CD8-positive, alpha-beta T cell (primary cell): ENCODE measurements at places on chromosomes 6 and 20.

GRCh38 chr6:143759666-143760065 lies 81.9 kb downstream of the PHACTR2 start:
- DNase-seq: no peak

DNA sequence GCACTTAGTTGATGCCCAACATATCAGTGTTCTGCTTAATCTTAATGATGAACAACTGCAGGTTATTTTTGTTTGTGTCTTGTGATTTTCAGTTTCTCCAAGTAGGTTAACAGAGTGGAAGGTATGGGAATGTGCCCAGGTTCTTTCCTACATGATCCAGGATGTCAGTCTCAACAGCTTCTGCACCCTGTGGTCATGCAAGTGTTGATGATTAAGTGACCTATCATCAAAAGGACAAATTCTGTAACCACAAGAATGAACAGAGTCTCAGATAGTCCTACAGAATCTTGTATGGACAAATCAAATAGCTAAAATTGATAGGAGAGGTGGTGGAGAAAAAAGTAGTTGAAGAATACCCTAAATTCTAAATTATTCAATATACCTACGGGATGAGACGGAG lies 26.1 kb downstream of the MAN1A1 start:
- DNase-seq: no peak

DNA sequence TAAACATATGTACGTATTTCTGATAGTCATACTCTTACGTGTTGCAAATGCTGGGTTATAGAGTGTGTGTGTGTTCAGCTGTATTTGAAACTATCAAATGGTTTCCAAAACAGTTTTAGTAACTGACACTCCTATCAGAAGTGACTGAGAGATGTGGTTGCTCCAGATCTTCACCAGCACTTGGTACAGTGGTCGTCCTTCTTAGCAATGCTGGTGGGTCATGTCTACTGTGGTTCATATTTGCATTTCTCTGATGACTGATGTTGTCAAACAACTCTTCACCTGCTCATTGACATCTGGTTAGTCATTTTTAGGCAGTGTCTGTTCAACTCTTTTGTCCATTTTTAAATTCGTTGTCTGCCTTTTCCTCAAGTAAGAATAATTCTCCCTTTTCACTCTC lies 259.3 kb downstream of the KIF16B start:
- DNase-seq: no peak

DNA sequence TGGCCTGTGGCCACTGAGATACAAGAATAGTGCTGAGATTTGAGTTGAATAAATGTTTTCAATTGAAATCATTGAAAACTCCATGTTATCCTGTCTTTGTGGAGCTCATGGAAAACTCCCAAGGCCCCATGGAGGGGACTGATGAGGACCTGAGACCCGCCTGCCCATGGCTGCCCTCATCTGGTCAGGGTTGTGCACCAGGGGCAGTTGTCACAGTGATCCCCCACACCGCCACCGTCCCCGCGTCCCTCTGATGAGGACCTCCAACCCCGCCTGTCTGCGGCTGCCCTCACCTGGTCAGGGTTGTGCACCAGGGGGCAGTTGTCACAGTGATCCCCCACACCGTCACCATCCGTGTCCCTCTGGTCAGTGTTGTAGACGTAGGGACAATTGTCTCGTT lies 27.8 kb downstream of the THBS2 start:
- DNase-seq: no peak

- no peak for DNase-seq
Measured at GRCh38 chr6:116767715-116768114, 2.2 kb upstream of the FAM162B start.

DNA sequence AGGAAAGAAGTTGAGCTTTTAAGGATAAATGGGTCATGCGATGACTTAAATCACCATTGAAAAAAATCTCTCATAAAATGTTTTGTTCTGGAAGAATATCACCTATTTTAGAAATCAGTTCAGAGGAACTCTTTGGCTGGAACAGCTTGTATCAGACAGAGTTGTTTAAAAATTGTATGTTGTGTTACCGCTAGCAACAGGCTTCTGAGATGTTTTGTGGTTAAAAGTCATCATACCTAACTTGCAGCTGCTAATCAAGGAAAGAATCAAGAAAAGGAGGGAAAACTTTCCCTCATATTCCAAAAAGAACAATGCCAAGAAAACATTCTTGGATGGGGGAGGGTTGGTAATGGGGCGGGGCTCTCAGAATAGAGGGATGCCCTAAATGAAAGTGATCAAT lies 220.7 kb upstream of the CITED2 start:
- DNase-seq: no peak

DNA sequence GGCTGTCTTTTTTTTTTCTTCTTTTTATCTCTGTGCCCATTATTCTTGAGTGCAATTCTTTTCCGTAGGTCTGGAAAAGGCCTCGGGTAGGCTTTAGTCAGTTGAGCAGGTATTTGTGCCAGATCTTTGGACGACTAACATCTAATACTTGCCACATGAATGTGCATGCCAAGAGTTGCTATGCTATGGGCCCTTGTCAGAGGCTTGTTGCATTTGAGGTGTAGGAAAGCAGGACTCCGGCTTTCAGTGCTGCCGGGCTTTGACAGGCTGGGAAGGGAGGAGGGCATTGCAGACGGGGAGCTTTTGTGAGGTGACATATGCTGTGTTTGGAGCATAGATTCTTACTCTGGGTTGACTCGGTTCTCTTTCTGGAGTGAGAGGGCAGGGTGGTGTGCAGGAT lies 10.2 kb downstream of the LRRC1 start:
- no peak for DNase-seq

DNA sequence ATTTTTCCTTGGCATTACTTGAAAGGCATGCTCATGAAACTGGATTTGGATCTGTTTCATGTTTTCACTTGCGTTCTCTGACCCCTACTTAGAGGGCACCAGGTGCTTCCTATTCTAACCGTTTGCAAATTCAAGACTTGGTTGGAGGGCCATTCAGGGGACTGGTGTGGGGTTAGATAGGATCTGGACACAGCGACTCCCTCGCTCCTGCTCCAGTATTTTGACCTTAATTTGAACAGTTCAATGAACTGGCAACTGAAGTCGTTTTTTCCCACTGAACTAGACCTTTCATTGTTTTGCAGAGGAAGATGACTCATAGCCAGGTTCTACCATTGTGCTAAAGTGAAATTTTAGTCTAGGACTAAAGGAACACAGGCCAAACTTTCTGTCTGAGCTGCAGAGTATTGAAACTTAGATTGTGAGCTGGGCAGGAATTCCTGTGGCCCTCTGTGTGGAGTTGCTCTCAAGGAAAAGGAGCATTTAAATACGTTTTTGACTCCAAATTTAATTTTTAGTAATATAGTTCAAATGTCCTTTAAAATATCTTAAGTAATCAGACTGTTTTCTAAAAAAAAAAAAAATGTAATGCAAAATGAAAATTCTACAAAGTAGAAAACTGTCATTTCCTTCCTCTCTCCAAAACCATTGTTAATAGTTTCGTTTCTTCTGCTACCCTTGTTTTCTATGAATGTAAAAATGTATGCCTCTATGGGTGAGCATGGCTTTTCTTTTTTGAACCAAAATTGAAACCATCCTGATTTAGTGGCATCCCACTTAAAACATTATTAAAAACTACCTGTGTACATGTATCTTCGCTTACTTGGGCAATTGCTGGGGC lies 64.8 kb downstream of the UTRN start:
- DNase-seq: peak; percentile 67

- DNase-seq: no peak
Measured at GRCh38 chr20:650954-651353, 2.0 kb downstream of the SRXN1 start.

- DNase-seq: no peak
Measured at GRCh38 chr6:149160943-149161342, 156.6 kb upstream of the TAB2 start.

DNA sequence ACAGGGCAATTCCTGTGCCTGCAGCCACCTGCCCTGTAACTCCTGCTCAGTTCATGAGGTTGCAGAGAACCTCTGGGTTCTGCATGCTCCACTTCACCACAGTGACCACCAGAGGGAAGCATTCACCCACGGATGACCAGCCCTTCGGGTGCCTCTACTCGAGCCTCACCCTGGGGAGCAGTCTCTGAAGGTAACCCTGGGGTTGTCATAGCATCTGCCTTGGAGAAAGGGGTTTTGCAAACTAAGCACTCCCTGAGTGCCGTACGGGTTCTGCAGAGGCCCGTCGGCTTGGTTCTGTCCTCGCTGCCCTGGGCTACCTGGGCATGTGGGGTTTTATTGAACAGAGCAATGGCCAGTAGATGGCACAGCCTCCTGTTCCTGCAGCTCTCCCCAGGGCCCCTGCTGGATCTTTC lies 10.2 kb upstream of the CST5 start:
- DNase-seq: peak; percentile 82

- DNase-seq: no peak
Measured at GRCh38 chr6:14231071-14231483, 113.5 kb downstream of the CD83 start.

- no peak for DNase-seq
Measured at GRCh38 chr20:20492521-20493332, 124.8 kb downstream of the INSM1 start.

GRCh38 chr6:129140526-129140925 lies 257.6 kb downstream of the LAMA2 start:
- DNase-seq: no peak

GRCh38 chr6:119978274-119978889 lies 628.8 kb upstream of the MAN1A1 start:
- no peak for DNase-seq

- no peak for DNase-seq
Measured at GRCh38 chr20:35117196-35117595, 24.6 kb upstream of the TRPC4AP start.

- no peak for DNase-seq
Measured at GRCh38 chr6:73742433-73742832, 46.4 kb downstream of the CD109 start.

DNA sequence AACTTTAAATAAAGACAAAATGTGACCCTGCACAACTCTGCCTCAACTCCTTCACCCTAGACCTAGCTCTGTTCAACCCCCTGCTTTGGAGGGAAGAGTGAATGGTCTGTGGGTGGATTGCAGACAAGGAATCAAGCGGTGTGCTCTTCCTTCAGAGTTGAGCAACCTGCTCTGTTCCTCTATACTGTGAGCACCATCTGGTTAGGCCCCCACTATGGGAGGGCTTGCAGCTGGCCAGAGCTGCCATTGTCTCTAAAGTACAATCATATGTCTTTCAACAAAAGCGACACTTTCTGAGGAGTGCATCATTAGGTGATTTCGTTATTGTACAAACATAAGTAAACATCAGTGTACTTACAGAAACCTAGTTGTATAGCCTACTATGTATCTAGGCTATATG lies 406.1 kb upstream of the MARCKS start:
- no peak for DNase-seq

DNA sequence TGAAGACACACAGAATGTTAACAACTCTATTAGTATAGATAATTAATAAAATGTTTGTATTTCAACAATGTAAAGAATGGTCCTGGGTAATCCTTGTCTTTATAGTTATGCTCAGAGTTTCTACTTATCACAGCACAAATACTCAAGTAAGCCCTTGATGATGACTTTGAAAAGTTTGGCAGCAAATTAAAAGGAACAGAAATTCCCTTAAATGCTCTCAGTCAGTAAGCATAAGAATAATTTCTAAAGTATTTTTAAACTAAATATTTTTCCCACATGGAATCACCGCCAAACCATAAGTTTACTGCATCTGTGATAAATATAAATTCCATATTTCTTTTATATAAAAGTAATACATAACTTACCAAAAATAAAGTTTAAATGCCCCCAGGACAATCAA lies 96.1 kb downstream of the COL12A1 start:
- no peak for DNase-seq

DNA sequence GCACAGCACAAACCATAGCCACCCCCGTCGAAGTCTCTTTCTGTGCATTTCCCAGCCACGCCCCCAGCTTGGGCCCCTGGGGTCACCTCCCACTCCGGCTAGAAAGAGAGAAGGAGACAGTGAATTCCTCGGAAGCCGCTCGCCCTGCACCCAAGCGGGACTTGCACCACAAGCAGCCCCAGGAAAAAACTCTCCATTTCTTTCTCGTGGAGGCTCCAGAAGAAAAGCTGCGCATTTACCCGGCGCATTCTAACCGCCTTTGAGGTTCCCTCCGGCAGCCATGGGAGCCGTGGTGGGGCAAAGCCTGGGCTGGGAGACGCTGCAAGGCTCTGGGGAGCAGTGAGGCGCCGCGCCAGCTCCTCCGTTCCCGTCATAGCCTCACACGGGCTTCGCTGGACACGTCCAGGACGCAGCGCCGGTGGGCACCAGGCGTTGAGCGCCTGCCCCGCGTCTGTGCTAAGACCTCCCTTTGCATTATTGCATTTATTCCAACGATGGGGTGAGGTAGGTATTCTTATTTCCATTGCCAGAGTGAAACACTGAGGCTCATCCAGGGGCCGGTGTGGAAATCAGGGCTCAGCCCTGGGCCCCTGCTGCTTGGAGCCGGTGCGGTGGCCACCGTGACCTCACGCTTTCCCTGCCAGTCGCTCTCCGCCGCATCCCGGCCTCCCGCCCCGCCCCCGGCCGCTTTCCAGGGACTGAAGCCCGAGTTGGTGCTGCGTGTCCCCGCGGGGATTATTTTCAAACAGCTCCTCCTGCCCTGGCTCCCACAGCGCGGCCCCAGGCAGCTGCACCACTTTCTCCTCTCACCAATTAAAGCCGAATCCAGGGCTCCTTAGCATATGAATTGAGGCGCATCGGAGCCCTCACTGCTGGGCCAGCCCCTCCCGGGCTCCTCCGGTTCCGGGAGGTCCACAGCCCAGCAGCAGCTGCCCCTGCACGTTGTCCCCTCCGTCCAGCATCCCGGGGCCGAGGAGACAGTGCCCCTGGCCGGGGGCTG lies 148.3 kb upstream of the AFDN start:
- no peak for DNase-seq

- no peak for DNase-seq
Measured at GRCh38 chr6:38783443-38784228, 68.5 kb downstream of the DNAH8 start.

GRCh38 chr20:46740214-46740609 lies 30.8 kb downstream of the SLC2A10 start:
- DNase-seq: no peak

DNA sequence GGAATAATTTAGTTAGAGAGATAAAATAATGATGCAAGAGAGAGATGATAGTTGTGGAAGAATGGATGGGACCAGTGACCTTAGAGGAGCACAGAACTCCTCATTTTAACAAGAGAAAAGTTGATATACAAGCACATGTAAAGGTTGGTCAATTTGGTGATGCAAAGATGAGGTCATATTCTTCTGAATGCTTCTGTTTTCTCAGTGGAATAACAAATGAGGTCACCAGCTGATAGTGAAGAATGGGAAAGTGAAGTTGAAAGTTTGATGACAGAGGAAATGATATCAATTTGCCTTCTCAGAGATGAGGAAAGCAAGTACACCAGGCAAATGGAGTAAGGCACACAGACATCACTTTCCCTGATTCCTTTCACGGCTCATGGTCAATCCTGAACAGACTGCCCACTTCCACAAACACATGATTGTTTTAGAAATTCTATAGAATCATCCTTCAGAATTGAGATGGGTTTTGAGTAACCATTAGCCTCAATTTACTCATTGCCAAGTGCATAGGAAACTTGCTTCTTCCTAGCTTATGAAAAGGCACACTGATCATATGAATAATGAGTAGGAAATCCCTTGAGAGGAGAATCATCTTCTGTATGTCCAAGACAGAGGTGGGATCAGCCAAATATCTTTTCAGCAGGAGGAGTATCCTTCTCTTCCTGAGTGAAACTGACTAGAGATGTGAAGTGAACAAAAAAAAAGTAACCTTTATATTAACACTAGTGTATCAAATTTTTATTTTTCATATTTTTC lies 82.4 kb upstream of the TCF21 start:
- DNase-seq: no peak

- DNase-seq: no peak
Measured at GRCh38 chr6:143540192-143540591, 28.7 kb upstream of the FUCA2 start.
